ENCODE measurements at places on chromosomes 16 and 17.

DNA sequence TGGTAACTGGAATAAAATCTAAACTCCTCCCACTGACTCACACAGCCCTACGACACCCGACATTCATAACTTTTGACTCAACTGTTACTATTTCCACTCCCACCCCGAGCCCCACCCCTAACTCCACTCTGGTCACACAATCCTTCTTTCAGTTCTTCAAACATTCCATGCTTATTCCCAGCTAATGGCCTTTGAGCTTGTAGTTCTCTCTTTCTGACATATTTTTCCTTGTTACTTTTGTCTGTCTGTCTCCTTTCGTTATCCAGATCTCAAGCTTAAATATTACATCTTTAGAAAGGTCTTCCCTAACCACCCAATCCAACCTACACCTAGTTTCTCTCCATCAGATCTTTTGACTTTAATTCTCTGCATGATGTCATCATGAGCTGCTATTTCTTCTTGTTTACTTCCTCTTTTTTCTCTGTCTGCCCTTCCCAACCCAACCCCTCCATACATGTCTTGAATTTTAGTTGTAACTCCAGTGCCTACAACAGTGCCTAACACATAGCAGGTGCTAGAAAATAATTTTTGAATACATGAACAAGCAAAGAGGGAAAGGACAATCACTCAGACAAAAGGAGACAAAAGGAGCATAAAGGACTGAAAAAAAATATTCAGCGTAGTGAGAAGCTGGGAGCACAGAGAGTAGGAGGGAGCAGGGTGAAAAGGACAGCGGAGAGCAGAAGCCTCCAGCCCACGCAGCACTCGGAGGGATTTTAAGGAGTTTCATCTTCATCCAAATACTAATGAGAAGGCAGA is 65.2 kb upstream of the SMIM36 start:
- no peak for DNase-seq

DNA sequence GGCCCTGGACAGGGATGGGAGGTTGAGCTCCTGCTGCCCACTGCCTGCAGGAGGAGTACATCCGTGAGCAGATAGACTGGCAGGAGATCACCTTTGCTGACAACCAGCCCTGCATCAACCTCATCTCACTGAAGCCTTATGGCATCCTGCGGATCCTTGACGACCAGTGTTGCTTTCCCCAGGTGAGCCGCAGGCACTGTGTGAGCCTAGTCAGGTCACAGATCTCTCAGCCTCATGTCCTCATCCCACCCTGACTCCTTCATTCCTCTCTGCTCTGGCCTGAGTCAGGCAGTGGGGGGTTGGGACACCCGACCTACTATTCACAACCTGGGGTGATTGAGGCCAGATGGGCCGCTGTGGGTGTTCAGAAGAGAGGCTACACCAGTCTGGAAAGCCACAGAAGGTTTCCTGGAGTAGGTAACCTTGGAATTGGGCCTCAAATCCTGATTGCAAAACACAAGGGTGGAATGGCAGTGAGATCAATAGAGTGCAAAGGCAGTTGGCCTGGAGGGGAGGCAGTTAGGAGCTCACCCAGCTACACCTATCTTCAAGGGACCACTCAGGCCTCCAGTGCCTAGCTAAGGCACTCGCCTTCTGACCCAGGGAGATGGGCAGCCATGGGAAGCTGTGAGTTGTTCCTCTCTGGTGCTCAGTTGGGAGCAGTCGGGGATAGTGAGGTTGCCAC is 29.7 kb downstream of the MYO15A start:
- DNase-seq = no peak

DNA sequence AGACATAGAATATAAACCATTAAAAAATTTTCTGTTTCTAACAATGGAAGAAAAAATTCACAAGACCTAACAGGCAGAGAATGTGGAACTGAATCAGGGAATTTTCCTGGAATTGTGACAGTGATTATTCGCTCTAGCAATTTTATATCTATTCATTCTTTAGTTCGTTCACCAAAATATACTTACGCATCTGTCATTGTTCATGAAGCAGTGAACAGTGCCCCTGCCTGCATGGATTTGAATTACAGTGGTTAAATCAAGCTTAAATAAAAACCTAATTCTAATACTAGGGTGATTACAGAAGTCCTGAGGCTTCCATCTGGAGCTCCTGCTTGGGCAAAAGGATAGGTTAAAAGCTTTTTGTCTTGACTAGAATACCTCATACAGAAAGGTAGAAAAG is 48.6 kb downstream of the ABCA8 start:
- peak; percentile 17 for DNase-seq

- DNase-seq = no peak
Measured at GRCh38 chr16:11263737-11264136, 5.4 kb downstream of the TNP2 start.

GRCh38 chr17:60627124-60627523 is 27.1 kb downstream of the PPM1D start:
- no peak for DNase-seq

DNA sequence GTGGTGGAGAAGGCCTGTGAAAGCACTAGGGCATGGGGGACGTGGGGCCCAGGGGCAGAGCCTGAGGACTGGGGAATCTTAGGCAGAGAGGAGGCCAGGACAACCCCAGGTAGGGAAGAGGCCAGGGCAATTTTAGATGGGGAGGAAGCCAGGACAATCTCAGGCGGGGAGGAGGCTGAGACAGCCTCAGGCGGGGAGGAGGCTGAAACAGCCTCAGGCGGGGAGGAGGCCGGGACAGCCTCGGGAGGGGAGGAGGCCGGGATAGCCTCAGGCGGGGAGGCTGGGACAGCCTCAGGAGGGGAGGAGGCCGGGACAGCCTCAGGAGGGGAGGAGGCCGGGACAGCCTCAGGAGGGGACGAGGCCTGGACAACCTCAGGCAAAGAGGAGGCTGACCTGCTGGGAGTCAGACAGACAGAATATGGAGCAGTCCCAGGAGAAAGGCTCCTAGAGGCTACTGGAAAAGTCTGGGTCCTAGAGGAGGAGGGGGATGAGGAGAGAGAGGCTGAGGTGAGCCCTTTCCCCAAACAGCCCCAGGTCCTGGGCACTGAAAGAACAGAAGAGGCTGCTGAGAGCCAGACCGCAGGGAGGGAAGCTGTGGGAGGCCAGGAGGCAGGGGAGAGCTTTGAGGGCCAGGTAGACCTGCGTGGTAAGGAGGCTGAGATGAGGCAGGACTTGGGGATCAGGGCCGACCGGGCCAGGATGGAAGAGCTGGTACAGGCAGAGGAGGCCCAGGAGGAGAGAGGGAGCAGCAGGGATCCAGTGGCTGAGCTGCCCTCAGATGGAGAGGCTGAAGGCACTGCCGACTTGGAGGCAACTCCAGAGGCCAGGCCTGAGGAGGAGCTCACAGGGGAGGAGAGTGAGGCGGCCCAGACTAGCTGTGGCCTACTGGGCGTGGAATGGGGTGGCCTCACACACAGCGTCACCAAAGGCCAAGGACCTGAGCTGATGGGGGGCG is 1.6 kb downstream of the APOBR start:
- DNase-seq = no peak

GRCh38 chr17:79216826-79217225 is 142.2 kb downstream of the ENGASE start:
- no peak for DNase-seq

GRCh38 chr17:70128727-70129238 is 40.5 kb upstream of the KCNJ2 start:
- DNase-seq = no peak

GRCh38 chr16:30509081-30509765 is 17.1 kb downstream of the ZNF768 start:
- DNase-seq = no peak

DNA sequence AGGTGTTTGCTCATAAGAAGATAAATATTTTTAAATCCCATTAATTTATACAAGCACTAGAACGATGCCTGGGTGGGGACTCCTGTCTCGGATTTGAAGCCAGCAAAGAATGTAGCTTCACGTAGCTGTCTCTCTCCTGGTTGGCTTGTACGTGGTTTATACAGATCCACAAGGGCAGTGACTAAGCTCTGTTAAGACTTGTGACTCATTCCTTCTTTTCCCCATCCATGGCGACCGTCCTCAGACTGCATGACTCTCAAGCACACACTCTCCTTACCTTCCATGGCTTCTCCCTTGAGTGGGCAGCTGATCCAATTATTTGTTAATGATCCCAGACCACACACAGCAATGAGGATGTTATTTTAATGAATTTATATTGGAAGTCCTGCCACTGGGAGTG is 679.7 kb upstream of the SOX9 start:
- no peak for DNase-seq

GRCh38 chr17:41773731-41774193 is 12.7 kb downstream of the JUP start:
- peak; percentile 41 for DNase-seq

DNA sequence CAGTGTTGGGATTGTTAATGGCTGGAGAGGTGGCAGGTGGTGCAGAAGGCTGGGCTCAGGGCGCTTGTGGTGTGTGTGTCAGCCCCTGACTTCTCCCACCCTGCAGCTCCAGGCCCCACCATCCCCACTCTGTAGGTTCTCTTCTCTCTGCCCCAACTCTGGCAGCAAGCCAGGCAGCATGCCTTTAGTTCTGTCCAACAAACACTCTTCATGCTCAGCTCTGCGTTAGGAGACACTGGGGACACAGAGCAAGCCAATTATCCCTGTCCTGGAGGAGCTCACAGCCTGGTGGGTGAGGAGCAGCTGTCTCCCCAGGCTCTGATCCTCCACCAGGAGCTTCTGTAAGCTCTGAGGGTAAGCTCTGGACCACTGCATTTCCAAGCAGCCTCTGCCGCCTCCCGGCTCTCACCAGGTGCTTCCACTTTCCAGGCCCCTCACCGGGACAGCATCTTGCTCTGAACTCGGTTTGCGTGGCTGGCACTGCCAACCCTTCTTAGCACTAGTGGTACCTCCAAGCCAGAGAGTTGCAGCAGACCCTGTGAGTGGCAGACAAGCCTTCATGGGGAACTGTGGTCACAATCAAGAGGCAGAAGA is 34.3 kb upstream of the WSCD1 start:
- peak; percentile 42 for DNase-seq

DNA sequence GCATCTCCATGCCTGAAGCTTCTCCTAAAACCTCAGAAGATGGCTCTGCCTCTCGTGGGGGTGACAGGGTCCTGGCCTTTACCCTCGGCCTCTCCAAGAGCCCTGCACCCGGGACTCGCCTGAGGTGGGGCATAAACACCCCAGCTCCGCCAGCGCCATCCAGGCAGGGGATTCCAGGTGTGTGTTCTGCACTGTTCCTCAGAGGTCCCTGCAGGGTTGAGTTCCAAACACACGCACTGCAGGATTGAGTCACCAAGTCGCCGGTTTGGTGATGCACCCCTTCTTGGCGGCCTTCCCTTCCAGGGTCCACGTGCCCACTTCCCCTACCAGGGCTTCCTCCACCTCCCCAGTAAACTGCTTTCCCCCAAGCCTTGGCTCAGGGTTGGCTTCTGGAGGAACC is 40.0 kb upstream of the RBFOX3 start:
- DNase-seq = no peak

GRCh38 chr16:54389836-54390494 is 103.4 kb upstream of the IRX3 start:
- DNase-seq = no peak
